ENCODE measurements at places on chromosomes 2 and 18. TPM values are rescaled to one million over a fixed set of nuclear protein-coding genes. Genes with fewer than 3 reads are reported as not detected.

ACTG2 gene
- polyA plus RNA-seq = 8.3 TPM

RAB6C gene
- 1.0 TPM for polyA plus RNA-seq

EPC2 gene
- 26.7 TPM for polyA plus RNA-seq

- DNase-seq = peak; percentile 23
Measured at GRCh38 chr2:60796573-60797509, 40.8 kb downstream of the PAPOLG start.

DNA sequence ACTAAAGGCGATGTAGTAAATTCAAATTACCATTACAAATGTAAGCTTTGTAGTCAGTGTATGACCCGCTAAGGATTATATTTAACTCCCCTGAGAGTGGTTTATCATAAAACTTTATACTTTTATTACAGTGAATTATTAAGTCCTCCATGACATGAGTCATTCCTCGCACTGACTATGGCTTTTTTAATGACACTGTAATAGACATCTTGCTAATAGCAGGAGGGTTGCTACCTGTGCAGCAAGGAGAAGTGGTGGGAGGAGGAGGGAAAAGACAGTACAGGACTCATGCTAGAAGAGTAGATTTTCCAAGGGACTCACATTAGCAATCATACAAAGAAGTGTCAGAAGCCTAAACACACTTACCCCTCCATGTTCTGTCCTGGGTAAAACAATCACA lies 556.1 kb downstream of the BCL11A start:
- no peak for DNase-seq

DNA sequence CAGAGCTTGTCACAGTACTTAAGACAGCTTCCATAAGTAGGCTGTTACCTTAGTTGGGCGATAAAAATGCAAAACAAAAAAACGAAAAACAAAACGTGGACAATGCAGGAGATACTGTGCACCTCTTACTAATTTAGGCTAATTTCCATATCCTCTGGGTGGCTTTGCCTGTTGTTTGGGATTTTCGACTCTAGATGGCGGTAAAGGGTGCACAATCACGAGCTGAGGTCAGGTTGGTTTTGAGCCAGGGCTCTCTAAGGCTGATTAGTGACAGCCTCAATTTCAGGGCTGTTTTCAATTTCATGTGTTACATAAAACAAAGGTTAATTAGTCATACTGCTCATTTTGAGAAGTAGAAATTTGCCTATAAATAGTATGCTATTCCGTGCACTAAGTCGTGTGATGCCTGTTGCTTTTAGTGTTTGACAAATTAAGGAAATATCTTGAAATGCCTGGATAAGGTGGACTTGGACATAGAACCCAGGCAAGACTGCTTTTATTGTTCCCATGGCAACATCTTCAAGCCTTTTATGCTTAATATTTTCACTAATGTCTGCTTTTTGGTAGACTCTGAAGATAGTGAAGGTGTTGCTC lies 493.1 kb downstream of the SOCS6 start:
- peak; percentile 23 for DNase-seq

DNA sequence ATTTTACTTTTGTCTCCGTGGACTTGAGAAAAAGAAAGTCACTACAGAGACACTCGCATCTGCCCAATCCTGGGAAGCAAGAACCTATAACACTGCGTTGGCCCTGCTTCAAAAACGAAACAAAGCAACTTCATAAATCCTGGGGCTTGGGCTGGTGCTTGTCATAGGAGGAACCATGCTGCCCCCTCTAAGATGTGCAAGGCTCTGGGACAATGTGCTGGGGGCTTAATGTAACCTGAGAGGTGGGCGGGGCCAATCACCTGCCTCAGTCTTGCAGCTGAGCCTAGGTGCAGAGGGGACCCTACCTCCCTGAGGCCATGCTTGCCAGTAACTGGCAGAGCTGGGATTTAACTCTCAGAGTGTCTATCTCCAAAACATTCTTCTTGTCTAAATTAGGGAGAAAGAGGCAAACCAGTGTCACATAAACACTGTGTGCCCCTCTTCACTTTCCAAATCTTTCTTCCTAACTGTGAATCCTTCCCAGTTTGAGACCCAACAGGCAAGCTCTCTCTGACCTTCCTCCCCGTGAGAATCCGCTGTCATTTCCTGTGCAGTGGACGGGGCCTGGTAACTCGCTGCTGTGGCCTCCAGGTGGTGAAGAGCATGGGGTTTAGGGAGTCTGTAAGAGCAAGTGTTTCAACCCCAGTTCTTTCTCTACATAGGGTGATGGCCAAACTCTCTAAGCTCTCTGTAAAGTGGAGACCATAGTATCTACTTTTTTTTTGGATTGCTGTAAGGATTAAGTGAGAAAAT lies 115.1 kb downstream of the ACKR3 start:
- no peak for DNase-seq

GRCh38 chr18:67670024-67670543 lies 153.6 kb upstream of the DSEL start:
- DNase-seq = peak; percentile 83

DNA sequence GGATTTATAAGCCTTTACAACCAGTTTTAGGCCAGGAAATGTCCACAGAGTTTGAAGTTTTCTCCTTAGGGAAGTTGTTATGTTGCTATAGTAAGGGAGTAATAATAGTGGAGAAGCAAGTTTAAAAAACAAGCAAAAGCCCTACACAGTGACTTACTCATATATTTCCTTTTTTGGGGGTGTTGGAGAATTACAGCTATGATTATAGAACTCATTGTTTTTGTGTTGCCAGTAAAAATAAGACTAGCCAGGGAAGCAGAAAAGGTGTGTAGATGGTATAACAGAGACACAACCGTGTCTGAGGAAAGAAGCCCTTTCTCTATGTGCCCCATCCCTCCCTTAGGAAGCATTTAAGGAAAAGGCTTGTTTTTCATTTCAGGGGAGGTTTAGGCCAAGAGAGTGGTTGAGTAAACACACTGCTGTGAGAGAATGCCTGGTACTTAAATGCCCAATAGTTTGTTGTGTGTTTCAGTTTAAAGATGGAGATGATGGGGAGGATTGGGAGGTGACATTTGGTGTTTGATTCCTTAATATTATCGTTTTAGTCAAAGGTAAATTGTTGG lies 2.3 kb downstream of the VAPA start:
- DNase-seq = peak; percentile 37

DNA sequence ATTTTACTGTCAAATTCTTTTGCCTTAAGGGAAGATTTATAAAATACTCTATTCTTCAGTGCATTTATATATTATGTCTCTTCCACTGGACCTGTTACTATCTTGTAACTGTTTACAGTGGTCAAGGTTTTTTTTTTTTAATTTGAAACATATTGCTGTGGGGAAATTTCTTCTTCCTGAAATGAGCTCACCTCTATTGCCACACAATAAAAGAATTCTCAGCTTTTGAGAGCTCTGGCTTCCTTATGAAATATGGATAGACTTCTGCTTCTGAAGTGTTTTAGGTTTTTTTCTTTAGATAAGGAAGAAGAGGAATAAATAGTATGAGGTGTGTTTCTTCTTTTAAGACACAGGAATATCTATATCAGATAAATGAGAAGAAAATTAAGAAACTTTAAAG lies 7.7 kb downstream of the VRK2 start:
- no peak for DNase-seq

DNA sequence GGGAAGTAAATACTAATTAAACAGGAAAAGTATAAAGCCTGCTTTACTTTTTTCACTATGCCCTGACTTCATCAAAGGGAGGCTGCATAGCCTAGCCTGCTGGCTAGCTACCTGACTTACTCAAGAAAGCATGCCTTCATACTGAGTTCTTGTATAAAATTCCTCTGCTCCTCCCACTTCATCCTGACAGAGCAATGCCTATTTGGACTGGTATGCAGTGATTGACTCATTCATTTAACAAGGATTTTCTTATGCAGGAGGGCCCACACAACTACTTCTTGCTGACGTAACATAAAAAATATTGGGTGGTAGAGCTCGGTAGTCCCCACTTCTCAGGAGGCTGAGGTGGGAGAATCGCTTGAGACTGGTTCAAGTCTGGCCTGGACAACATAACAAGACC lies 70.5 kb downstream of the PRPF40A start:
- DNase-seq = no peak

DNA sequence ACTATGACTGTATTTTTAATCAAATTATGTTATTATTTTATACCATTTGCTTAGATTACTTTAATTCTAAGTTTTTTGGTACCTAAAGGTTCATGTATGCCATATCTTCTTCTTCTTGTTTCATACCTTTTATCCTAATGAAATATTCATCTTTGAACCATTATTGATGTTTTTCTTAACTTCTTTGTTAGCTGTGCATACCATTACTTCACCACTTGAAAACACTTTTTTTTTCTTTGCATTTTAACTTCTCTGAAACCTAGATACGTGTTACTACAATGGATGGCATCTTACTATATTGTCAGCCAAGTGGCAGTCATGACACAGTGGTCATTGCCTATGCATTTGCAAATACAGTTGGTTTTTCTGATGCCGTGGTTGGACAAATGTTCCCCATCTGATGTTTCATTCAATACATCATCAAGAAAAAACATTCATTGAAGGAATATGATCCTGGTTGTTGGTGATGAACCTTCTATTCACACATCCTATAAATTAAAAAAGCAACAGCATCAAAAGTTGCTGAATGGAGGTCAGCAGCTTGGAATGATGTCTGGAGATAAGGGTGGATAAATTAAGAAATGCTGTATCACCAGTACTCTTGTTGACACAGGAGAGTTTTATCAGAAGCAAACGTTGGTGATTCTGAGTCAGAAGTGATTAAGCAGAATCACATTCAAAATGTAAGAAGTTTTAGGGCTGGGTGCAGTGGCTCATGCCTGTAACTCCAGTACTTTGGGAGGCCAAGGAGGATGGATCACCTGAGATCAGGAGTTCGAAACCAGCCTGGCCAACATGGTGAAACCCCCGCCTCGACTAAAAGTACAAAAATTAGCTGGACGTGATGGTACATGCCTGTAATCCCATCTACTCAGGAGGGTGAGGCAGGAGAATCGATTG lies 7.4 kb downstream of the IL36A start:
- no peak for DNase-seq

DNA sequence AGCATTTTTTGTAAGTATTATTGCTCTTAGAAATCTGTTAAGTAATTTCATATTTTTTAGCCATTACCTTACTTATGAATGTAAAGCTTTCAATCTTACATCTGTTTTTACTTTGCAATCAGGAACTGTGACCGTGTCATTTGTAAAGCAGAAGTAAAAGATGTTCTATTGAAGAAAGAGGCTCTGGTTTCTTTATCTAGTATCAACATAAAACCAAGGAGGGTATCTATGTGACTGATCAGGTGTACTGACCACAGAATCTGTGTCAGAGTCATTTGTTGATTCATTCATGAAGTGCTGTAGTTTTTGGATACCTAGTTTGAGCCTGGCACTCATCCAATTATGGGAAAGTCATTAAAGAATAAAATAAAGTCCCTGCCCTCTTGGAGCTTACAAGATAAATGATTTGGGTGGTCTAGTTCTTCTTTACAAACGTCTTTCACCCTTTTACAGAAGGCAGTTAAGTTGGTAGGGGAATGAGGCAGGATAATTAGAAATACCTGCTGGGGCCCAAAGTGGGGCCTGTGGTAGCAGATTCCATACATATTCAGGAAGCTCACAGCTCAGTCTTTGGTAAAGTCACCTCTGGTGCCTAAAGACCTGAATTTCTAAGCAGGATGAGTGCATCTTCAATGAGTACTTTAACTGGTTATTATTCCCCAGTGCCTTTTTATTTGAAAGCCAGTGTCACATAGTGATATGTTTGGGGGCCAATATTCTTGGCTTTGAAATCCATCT lies 260.6 kb upstream of the NT5C1B start:
- DNase-seq = no peak

Measured in muscle of back (tissue), 13 donors.